ENCODE measurements at places on chromosomes 16 and 17. TPM values are rescaled to one million over a fixed set of nuclear protein-coding genes. Genes with fewer than 3 reads are reported as not detected.
A peak's percentile ranks its signal among the peaks of the same experiment; 100 is the strongest.

Gene CA10
- not detected for total RNA-seq

- H3K27me3 ChIP-seq, result peaks cover 6% of the 10 kb centered on the region
- no peak overlapping the region for H3K27ac ChIP-seq
- no peaks in the 10 kb centered on the region for H3K4me1 ChIP-seq
- H3K36me3 ChIP-seq, result no peaks in the 10 kb centered on the region
- no peak for DNase-seq
These were observed 15.0 kb upstream of the KDM6B start for GRCh38 chr17:7818746-7819645.

- no peak for DNase-seq
- no peaks in the 10 kb centered on the region for H3K27me3 ChIP-seq
- no peak overlapping the region for H3K27ac ChIP-seq
- no peak overlapping the region for H3K4me3 ChIP-seq
- peaks cover 45% of the 10 kb centered on the region for H3K36me3 ChIP-seq
- H3K4me1 ChIP-seq, result no peaks in the 10 kb centered on the region
These were observed 43.4 kb downstream of the LMF1 start for GRCh38 chr16:927406-927805.

DNA sequence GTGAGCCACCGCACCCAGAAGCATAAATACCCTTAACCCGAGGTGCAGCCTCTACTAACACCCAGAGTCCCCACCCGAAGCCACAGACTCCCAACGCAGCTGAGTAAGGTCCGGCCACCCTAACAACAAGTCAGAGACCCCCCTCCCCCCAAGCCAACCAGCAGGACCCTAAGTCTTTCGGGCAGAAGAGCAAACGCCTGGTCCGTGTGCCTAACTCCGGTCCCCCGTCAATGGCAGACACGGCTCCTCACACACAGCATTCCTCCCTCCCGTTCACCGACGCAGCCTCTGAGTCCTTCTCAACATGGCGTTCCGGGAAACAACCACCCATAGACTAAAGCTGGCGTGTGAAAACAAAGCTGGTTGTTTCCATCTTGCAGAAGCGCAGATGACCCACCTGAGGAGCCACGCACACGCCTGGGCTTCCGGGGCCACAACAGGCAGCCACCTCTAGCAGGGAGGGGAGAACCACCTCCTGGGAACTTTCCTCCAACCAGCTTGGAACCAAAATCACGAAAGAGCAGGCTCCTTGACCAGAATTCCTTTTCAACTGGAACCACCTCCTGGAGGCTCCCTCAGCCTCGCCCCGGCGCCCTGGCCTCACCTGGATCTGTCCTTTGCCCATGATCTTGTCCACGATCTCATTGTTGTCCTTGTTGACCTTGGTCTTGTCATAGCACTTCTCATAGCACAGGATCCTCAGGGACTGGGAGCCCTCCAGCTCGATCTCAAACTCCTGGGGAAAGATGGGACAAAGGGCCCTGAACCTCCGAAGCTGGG, 52.7 kb downstream of the TIMM22 start:
- no peak for DNase-seq
- peaks cover 50% of the 10 kb centered on the region for H3K36me3 ChIP-seq
- H3K27me3 ChIP-seq, result no peaks in the 10 kb centered on the region
- H3K4me3 ChIP-seq, result no peak overlapping the region
- no peak overlapping the region for H3K27ac ChIP-seq
- no peaks in the 10 kb centered on the region for H3K4me1 ChIP-seq

GRCh38 chr17:28889996-28890395, 7.5 kb downstream of the FLOT2 start:
- H3K27ac ChIP-seq, result peak overlapping the region; percentile 65
- peaks cover 86% of the 10 kb centered on the region for H3K4me1 ChIP-seq
- peak overlapping the region; percentile 35 for H3K4me3 ChIP-seq
- no peaks in the 10 kb centered on the region for H3K27me3 ChIP-seq

- no peak overlapping the region for H3K27ac ChIP-seq
- H3K4me3 ChIP-seq, result no peak overlapping the region
- peaks cover 11% of the 10 kb centered on the region for H3K4me1 ChIP-seq
- H3K27me3 ChIP-seq, result no peaks in the 10 kb centered on the region
- peaks cover 32% of the 10 kb centered on the region for H3K36me3 ChIP-seq
- no peak for DNase-seq
These were observed 26.5 kb downstream of the SREBF1 start for GRCh38 chr17:17810084-17810894.

GRCh38 chr17:76025294-76025693, 1.8 kb downstream of the EVPL start:
- no peak for DNase-seq
- H3K4me3 ChIP-seq, result no peak overlapping the region
- H3K36me3 ChIP-seq, result no peaks in the 10 kb centered on the region
- H3K27ac ChIP-seq, result no peak overlapping the region

Gene TXNDC11
- total RNA-seq, result 63.2 TPM

- H3K36me3 ChIP-seq, result no peaks in the 10 kb centered on the region
- no peak for DNase-seq
- H3K27me3 ChIP-seq, result peaks cover 5% of the 10 kb centered on the region
- no peak overlapping the region for H3K4me3 ChIP-seq
- no peak overlapping the region for H3K27ac ChIP-seq
These were observed 32.0 kb upstream of the PLLP start for GRCh38 chr16:57316390-57317017.

GRCh38 chr16:66182592-66182991, 183.9 kb upstream of the CDH5 start:
- peaks cover 10% of the 10 kb centered on the region for H3K27me3 ChIP-seq
- H3K4me1 ChIP-seq, result no peaks in the 10 kb centered on the region
- no peak for DNase-seq
- H3K4me3 ChIP-seq, result no peak overlapping the region
- H3K36me3 ChIP-seq, result no peaks in the 10 kb centered on the region
- H3K27ac ChIP-seq, result no peak overlapping the region

- H3K36me3 ChIP-seq, result no peaks in the 10 kb centered on the region
- H3K27ac ChIP-seq, result no peak overlapping the region
- no peak overlapping the region for H3K4me3 ChIP-seq
- H3K27me3 ChIP-seq, result peaks cover 1% of the 10 kb centered on the region
- DNase-seq, result no peak
These were observed 236.4 kb downstream of the PRKCA start for GRCh38 chr17:66538776-66539175.

DNA sequence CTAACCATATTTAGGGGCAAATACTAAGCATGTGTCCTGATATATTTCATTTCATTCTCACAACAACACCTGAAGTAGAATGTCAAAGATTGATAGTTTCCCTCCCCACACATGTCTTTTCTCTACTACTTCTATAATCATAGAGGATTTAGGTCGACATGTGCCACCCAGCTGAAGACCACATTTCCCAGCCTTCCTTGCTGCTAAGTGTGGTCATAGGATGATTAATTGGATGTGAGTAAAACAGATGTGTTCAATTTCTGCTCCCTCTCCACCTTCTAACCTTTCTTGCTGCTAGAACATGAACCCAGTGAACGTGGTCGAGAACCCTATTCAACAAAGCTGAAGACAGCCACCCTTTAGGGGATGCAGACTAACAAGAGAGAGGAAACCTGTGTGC, 18.8 kb upstream of the HLF start:
- H3K36me3 ChIP-seq, result no peaks in the 10 kb centered on the region
- no peak overlapping the region for H3K27ac ChIP-seq
- H3K4me1 ChIP-seq, result no peaks in the 10 kb centered on the region

DNA sequence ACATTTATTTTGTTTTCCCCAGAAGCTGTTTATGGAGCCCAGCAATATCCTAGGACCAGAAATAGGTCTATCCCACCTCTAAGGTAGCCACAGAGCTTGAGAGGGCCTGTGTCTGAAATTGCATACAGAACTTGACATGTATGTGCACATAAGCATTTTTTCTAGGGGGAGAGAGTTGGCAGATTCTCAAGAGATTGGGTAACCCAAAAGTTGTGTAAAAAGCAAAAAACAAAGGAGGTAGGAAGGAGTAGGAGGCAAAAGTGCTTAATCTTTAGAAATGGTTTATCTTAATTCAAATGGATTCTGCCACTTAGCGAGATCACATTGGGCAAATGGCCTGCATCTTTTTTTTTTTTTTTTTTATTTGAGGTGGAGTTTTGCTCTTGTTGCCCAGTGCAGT, 3.5 kb downstream of the PLK1 start:
- no peak overlapping the region for H3K27ac ChIP-seq
- peaks cover 17% of the 10 kb centered on the region for H3K4me1 ChIP-seq
- no peak for DNase-seq

DNA sequence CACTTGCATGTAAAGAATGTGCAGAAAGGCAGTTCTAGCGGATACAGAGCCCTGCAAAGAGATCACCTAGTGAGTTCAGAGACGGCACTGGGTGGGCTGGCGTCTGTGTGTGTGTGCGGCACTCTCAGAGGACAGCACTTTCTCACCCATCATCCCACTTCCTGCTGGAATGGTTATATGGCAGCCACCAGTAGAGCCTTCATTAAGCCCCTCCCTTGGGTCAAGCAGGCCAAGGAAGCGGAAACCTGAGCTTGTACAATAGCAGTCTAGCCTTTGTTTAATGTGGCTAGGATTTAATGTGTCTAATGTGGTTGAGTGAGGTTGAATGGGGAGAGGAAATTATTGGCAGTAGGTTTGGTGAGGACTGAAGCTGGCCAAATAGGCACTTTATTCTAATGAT, 88.3 kb upstream of the ELAC2 start:
- no peak for DNase-seq
- no peaks in the 10 kb centered on the region for H3K4me1 ChIP-seq
- H3K27me3 ChIP-seq, result no peaks in the 10 kb centered on the region
- H3K4me3 ChIP-seq, result no peak overlapping the region
- no peaks in the 10 kb centered on the region for H3K36me3 ChIP-seq
- no peak overlapping the region for H3K27ac ChIP-seq

Gene PROCA1
- total RNA-seq, result 11.0 TPM

Gene KRT20
- not detected for total RNA-seq

Gene HBQ1
- total RNA-seq, result not detected

DNA sequence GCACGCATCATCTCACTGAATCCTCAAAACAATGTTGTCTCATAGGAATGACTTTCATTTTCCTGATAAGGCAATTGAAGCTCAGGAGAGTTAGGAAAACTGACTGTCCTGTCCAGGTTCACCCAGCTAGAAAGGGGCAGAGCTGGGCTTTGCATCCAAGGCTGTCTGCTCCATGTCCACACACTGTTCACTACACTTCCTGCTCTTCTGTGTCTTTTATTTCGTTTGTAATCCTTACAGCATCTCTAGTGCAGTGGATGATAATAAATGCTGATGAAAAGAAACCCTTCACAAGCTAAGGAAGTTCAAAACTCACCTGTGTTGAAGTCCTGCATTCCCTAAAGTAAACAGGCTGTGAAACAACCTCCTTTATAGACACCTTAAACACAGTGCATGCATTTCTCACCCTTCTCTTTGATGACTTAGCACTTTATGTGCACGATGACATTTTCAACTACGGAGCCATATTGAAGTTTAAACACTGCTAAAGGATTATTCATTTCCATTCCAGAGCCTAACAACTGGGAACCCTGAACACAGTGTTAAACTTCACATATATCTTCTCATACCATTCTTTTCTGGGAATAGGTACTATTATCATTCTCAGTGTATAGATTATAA, 31.0 kb upstream of the GPR139 start:
- no peak overlapping the region for H3K4me3 ChIP-seq
- no peaks in the 10 kb centered on the region for H3K36me3 ChIP-seq
- no peaks in the 10 kb centered on the region for H3K4me1 ChIP-seq
- H3K27me3 ChIP-seq, result no peaks in the 10 kb centered on the region
- H3K27ac ChIP-seq, result no peak overlapping the region
- DNase-seq, result no peak

Gene CCL5
- 3.4 TPM for total RNA-seq

Gene TOX3
- total RNA-seq, result not detected

Gene SLFN12
- total RNA-seq, result 9.0 TPM

Gene TP53TG3F
- total RNA-seq, result not detected

DNA sequence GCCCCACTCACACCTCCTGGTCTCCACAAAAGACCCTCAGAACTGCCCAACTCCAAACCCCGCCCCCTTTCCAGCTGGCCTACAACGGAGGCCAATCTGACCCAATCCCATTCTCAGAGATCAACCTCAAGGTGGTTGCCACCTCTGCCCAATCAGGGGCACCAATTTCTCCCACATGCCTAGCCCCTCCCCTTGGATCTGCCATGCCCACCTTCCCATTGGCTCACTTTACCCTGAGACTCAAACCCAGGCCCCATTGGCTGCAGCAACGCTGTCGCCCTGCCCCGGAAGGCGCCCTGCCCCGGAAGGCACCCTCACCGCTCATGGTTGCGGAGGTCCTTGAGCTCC, 10.6 kb downstream of the ZNF668 start:
- no peak for DNase-seq
- no peak overlapping the region for H3K4me3 ChIP-seq

GRCh38 chr16:6446370-6446769, 886.3 kb upstream of the RBFOX1 start:
- no peak overlapping the region for H3K27ac ChIP-seq
- H3K27me3 ChIP-seq, result no peaks in the 10 kb centered on the region
- H3K4me1 ChIP-seq, result no peaks in the 10 kb centered on the region
- DNase-seq, result no peak
- no peak overlapping the region for H3K4me3 ChIP-seq

Gene CIITA
- 401 TPM for total RNA-seq

Gene STAC2
- not detected for total RNA-seq

Gene ZFP3
- 10.1 TPM for total RNA-seq

DNA sequence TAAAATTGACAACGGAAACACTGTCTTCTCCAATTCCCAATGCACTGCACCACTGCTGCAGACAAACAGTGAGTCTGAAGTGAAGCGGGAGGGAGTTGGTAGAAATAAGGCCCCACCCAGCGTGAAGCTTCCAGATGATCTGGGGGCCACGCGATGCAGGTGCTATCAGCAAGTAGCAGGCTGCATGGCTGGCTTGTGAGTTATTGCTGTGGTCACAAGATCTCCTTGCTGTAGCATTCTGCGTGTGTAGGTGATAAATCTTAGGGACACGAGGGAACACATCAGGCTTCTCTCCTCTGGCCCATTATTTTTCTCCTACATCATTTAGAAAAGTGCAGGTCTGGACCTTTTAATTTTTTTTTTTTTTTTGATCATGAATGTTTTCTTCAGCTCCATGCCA, 407.6 kb downstream of the TMEM114 start:
- H3K4me3 ChIP-seq, result no peak overlapping the region
- DNase-seq, result no peak
- H3K4me1 ChIP-seq, result no peaks in the 10 kb centered on the region

GRCh38 chr17:33125552-33125950, 133.9 kb downstream of the SPACA3 start:
- H3K36me3 ChIP-seq, result no peaks in the 10 kb centered on the region
- no peak overlapping the region for H3K4me3 ChIP-seq
- no peaks in the 10 kb centered on the region for H3K4me1 ChIP-seq

DNA sequence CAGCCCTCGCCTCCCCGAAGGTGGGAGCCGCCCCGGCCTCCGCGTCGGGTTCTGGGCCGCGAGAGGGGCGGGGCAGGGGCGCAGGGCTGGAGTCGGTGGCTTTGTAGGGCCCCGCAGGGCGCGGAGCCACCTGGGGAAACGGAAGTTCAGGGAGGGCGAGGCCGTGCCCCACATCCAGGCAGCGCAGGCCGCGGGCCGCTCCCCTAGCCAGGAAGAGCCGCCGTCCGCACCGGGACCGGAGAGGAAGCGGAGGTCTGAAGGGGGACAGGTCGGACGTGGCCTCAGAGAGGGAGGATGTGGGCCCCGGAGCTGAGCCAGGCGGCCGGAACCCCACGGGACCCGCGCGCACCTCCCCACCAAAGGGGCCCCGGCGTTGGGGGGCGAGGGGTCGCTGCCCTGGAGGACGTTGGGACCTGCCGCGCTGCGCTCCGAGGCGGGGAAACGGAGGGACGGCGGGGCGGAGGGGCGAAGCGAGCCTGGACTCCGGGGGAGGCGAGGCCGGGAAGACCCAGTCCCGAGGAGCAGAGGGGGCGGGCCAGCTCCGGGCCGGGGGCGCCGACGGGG, 482 bp upstream of the SLC16A3 start:
- peaks cover 23% of the 10 kb centered on the region for H3K4me1 ChIP-seq
- peak; percentile 69 for DNase-seq
- peak overlapping the region; percentile 87 for H3K4me3 ChIP-seq
- no peaks in the 10 kb centered on the region for H3K36me3 ChIP-seq
- no peaks in the 10 kb centered on the region for H3K27me3 ChIP-seq
- peak overlapping the region; percentile 82 for H3K27ac ChIP-seq
